ENCODE measurements at places on chromosomes 1 and 21. TPM values are rescaled to one million over a fixed set of nuclear protein-coding genes. Genes with fewer than 3 reads are reported as not detected.

DNA sequence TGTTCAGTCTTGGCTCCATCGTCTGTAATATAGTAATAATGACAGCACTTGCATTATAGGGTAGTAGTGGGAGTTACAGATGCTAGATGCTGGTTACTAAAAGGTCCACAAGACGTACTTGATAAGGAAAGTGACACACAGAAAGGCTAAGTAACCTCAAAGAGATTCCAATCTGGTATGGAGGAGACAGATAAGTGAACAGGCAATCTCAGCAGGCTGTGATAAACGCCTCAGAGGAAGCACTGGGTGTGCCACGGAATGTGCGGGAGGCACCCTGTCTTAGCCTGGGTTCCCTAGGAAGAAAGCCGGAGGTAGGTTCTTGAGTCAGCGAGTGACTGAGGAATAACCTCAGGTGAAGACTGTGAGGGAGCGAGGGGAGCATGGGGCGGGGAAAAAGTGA lies 4.6 kb upstream of the CTPS1 start:
- DNase-seq: no peak

- no peak for DNase-seq
Measured at GRCh38 chr1:94737124-94737998, 82.8 kb upstream of the SLC44A3 start.

GRCh38 chr1:99123936-99124335 lies 119.3 kb upstream of the PLPPR5 start:
- DNase-seq: no peak

DNA sequence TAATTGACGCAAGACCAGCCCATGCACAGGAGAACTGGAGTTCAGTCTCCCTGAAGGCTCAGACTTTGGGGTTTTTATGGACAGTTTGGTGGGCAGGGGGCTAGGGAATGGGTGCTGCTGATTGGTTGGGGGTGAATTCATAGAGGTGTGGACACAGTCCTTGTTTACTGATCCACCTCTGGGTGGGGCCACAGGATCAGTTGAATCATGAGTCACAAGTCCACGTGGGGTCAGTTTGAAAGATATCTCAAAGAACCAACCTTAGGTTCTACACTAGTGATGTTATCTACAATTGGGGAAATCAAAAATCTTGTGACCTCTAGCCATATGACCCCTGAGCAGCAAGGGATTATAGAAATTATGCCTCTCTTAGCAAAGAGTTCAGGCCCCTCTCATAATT lies 127.9 kb upstream of the L1TD1 start:
- no peak for DNase-seq

DNA sequence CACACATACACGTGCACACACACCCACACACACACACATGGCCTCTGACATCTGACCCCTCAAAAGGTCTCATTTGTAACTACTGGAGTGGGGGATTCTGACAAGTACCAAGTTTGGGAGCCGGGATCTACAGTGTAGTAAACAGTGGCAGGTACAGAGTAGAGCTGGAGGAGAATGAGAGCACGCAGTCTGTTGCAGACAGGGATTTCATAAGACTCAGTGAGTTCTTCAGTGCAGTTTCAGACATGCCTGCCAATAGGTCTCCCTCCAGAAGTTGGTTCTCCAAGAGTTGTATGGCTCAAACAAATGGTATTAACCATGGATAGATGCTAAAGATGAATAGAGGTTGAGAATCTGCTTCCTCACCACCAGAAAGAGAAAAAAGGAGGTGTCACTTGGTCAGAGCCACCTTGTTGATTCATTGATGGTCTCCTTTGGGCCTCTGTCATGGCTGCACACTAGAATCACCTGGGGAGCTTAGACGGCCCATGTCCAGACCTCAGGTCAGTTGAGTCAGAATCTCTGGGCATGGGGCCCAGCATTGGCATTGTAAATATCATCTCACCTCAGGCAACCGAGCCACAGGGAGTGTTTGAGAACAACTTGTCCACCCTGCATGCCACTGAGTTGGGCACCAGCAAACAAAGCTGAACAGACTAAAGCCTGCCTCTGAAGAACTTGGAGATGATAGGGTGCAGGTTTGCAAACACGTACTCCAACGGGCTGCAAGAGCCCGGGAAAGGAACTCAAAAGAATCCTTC lies 122.1 kb downstream of the EDEM3 start:
- peak; percentile 77 for DNase-seq

The SPRR2F gene
- not detected for total RNA-seq

DNA sequence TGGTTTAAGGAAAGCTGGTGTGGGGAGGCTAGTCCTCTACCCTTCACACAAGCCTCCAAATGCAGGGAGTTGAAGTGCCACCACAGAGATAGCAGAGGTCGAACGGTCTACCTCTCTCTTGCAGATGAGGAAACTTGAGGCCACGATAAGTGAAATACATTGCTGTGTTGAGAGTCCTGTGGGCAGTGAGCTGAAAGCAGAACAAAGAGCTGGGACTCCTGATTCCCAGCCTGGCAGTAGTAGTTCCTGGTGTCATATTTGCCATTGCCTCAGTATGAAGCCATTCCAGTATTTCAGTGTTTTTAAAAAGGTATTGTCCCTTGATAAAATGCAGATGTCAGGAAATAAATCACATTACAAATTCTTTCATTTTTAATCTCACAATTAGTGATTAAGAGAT lies 28.6 kb downstream of the AK4 start:
- DNase-seq: no peak

Data from upper lobe of right lung (tissue), 1 donor.